ENCODE measurements at places on chromosomes 13 and 19.

GRCh38 chr13:101423872-101424271 lies 7.6 kb upstream of the NALCN start:
- no peak for DNase-seq
- H3K27ac ChIP-seq, result no peak overlapping the region
- H3K36me3 ChIP-seq, result no peaks in the 10 kb centered on the region
- H3K4me3 ChIP-seq, result no peak overlapping the region

- no peaks in the 10 kb centered on the region for H3K36me3 ChIP-seq
- no peak for DNase-seq
- H3K27me3 ChIP-seq, result no peaks in the 10 kb centered on the region
- H3K27ac ChIP-seq, result no peak overlapping the region
- H3K4me1 ChIP-seq, result no peaks in the 10 kb centered on the region
Measured at GRCh38 chr13:59280297-59280696, 883.4 kb downstream of the DIAPH3 start.

DNA sequence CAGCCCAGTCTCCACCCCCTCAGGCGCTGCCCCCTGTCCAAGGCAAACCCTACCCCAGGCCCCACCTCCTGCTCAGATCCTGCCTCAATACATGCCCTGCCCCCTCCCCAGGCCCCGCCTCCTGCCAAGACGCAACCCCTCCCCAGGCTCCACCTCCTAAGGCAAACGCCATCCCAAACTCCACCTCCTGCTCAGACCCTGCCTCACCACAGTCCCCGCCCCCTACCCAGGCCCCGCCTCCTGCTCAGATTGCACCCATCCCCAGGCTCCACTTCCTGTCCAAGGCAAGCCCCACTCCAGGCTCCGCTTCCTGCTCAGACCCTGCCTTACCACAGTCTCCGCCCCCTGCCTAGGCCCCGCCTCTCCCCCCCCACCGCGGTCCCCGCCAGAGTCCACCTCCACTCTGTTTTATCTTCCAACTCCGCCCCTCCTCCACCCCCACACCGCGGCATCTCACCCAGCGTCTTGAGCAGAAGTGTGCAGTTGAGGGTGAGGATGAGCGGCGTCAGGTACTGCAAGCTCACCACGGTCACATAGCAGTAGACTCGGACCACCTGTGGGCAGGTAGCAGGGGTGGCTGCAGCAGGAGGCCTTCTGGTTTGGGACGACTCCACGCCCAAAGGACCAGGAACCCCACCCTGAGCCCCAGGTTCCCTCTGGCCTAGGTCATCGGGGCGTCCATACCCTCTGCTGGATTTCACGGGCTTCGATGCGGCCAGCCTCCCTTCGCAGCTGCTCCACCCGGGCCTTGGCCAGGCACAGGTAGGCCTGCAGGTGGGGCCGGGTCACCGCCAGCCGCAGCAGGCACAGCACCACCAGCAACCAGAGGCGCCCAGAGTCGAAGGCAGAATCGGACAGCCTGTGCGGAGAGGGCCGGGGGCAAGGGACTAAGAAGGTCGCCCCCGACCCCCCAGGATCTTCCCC lies 17.7 kb downstream of the TMEM161A start:
- H3K4me3 ChIP-seq, result no peak overlapping the region
- H3K27ac ChIP-seq, result no peak overlapping the region
- no peaks in the 10 kb centered on the region for H3K36me3 ChIP-seq

DNA sequence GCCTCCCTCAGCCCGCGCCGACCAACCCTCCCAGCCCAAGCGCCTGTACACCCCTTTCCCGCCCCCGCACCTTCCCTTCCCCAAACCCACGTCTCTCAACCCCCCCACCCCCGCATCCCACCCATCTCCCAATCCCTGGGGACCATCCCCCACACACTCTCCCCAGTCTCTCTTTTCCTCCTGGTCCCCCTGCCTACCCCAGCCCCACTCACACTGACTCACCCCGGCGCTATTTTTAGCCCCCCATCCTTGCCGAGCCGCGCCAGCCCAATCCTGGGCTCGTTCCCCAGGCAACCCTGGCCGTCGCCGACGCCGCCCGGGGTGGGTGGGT lies 11.7 kb downstream of the CIC start:
- H3K4me3 ChIP-seq, result peak overlapping the region; percentile 99
- no peaks in the 10 kb centered on the region for H3K27me3 ChIP-seq
- H3K36me3 ChIP-seq, result no peaks in the 10 kb centered on the region
- peaks cover 62% of the 10 kb centered on the region for H3K4me1 ChIP-seq

DNA sequence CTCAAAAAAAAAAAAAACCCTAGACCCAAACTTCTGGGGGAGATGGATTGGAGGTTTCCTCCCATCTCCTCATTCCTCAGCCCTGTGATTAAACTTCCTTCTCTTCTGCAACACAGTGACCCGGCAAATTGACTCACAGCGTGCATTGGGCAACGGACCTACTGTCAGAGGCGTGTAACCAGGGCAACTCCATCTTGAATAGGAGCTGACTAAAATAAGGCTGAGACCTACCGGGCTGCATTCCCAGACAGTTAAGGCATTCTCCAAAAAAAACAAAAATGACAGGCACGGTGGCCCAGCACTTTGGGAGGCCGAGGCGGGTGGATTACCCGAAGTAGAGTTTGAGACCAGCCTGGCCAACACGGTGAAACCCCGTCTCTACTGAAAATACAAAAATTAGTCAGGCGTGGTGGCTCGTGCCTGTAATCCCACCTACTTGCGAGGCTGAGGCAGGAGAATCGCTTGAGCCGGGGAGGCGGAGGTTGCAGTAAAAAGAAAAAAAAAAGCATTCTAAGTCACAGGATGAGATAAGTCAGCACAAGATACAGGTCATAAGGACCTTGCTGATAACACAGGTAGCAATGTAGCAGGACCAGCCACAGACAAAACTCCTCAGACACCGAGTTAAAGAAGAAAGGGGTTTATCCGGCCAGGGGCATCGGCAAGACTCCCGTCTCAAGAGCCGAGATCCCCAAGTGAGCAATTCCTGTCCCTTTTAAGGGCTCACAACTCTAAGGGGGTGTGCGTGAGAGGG lies 5.4 kb upstream of the NLRP7 start:
- H3K4me3 ChIP-seq, result no peak overlapping the region
- H3K27me3 ChIP-seq, result no peaks in the 10 kb centered on the region
- DNase-seq, result no peak
- no peaks in the 10 kb centered on the region for H3K4me1 ChIP-seq
- no peaks in the 10 kb centered on the region for H3K36me3 ChIP-seq
- peak overlapping the region; percentile 40 for H3K27ac ChIP-seq

DNA sequence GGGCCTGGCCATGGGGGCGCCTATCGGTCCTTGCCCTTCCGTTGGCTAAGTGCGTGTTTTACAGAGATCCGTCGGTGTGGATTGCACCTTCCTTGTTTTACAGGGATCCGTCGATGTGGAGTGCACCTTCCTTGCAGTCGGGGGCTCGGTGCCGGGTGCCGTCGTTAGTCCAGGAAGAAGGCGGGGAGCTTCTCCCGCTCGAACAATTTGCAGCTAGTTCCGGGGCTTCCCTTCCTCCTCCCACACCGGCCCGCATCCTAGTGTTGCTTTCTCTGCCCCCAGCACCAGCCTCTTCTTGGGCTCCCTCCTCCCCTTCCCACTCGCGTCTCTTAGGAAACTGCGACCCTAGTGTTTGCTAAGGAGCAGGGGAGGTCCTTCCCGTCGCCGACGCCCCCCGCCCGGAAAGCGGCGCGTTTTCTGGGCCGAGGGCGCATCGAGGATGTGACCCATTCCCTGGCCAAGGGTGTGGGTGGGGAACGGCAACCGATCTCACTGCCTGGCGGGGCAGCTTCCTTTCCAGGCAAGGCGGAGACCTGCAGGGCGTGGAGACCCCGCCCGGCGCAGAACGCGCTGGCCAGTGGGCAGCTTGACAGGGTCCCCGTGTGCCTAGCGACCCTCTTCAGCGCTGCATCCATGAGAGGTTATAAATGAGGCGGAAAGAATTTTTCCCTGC lies 75.7 kb upstream of the ZNF91 start:
- H3K4me1 ChIP-seq, result no peaks in the 10 kb centered on the region
- H3K4me3 ChIP-seq, result no peak overlapping the region
- no peaks in the 10 kb centered on the region for H3K36me3 ChIP-seq
- DNase-seq, result no peak
- H3K27ac ChIP-seq, result no peak overlapping the region
- H3K27me3 ChIP-seq, result no peaks in the 10 kb centered on the region

- H3K4me3 ChIP-seq, result no peak overlapping the region
- no peak for DNase-seq
- no peaks in the 10 kb centered on the region for H3K27me3 ChIP-seq
- H3K4me1 ChIP-seq, result no peaks in the 10 kb centered on the region
Measured at GRCh38 chr13:110483386-110483968, 78.0 kb downstream of the RAB20 start.

GRCh38 chr13:70380809-70381208 lies 272.6 kb upstream of the KLHL1 start:
- no peak overlapping the region for H3K27ac ChIP-seq
- DNase-seq, result no peak
- H3K4me3 ChIP-seq, result no peak overlapping the region
- H3K36me3 ChIP-seq, result no peaks in the 10 kb centered on the region
- H3K4me1 ChIP-seq, result no peaks in the 10 kb centered on the region

GRCh38 chr19:7839476-7839875 lies 9.5 kb downstream of the EVI5L start:
- no peak for DNase-seq
- H3K36me3 ChIP-seq, result no peaks in the 10 kb centered on the region
- no peak overlapping the region for H3K27ac ChIP-seq

GRCh38 chr13:69720278-69720983 lies 387.2 kb upstream of the ATXN8OS start:
- H3K4me3 ChIP-seq, result no peak overlapping the region
- no peaks in the 10 kb centered on the region for H3K27me3 ChIP-seq
- no peaks in the 10 kb centered on the region for H3K36me3 ChIP-seq
- DNase-seq, result peak; percentile 30

DNA sequence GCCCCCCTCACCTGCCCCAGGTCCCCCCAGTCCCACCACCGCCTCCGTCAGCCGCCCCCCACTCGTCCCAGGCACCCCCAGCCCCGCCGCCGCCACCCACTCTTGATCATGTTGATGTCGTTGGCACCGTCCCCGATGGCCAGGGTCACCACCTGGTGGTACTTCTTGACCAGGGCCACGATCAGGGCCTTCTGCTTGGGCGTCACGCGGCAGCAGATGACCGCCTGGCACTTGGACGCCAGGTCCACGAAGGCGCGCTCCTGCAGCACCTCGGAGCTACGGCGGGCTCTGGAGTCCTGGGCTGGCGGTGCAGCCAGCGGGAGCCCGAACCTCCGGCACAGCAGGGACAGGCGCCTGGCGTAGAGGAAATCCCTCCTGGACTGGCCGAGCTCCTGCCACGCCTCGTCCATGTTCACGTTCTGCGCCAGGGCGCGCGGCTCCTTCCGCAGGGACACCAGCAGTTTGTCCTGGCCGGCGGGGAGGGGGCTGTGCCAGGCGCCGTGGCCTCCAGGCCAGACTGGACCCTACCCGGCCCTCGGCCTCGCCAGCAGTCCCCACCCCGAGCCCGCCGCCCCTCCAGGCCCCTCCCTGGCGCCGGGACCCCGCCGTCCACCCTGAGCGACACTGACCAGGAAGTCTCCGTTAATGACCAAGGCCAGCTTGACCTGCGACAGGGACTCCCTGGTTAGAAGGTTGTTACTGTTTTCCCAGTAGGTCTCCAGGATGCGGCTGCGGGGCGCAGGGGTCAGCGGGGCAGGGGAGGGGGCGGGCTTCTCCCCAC lies 22.6 kb downstream of the ATP8B3 start:
- H3K36me3 ChIP-seq, result no peaks in the 10 kb centered on the region
- H3K4me1 ChIP-seq, result peaks cover 5% of the 10 kb centered on the region
- DNase-seq, result no peak
- H3K27me3 ChIP-seq, result peaks cover 15% of the 10 kb centered on the region
- H3K27ac ChIP-seq, result no peak overlapping the region
- H3K4me3 ChIP-seq, result no peak overlapping the region

DNA sequence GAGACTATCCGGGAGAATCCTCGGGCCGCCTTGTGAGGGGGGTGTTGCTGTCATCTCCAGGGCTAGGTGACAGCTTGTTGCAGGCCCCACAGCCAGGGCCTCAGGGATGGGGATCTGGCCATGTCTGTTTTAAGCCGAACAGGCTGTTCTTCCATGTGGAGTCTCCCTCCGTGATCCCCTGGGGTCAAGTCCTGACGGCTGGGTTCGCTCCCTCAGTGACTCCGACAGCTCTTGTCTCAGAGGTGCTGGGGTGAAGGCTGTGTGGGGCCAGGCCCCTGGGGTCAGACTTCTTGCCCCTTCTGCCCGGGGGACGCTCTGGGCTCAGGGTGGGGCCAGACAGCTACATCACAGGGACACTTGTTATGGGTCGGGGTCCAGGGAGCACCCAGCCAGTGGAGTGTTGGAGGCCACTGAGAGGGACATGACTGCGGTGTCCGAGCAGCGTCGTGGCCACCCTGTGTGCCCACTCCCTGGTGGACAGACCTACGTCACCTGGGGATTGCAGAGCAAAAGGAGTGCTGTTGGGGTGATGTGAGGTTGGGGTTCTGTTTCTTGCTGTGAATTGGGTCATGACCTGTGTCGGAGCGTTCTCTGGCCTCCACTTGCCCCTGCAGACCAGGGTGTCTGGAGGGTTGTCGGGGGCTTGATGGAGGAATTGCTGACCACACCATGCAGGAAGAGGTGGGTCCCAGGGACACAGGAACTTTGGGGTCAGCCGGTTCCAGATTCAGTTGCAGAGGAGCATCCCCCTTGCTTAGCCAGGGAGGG lies 21.5 kb downstream of the EPN1 start:
- no peaks in the 10 kb centered on the region for H3K36me3 ChIP-seq
- no peaks in the 10 kb centered on the region for H3K4me1 ChIP-seq
- no peaks in the 10 kb centered on the region for H3K27me3 ChIP-seq
- no peak overlapping the region for H3K27ac ChIP-seq
- H3K4me3 ChIP-seq, result no peak overlapping the region
- no peak for DNase-seq

DNA sequence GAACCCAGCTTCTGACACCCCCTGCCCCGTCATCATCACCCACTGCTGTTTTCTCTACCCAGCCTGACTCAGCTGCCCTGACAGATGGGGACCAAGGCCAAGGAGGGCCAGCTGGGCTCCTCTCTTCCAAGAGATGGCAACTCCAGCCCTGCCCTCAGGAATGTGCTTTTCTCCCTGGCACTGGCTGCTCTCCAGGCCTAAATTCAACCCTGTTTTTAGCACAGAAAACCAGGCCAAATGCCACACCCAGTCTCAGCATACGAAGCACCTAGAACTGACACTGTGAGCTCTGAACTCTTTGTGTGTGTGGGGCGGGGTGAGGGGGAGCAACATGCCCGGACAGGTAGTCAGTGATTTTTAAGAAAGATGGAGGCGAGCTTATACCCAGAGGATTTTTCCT lies 23.4 kb upstream of the IGFL1 start:
- H3K27me3 ChIP-seq, result no peaks in the 10 kb centered on the region
- no peak overlapping the region for H3K4me3 ChIP-seq
- no peak for DNase-seq
- H3K4me1 ChIP-seq, result peaks cover 6% of the 10 kb centered on the region

- H3K27ac ChIP-seq, result no peak overlapping the region
- no peaks in the 10 kb centered on the region for H3K27me3 ChIP-seq
- no peak for DNase-seq
- no peaks in the 10 kb centered on the region for H3K36me3 ChIP-seq
- no peak overlapping the region for H3K4me3 ChIP-seq
Measured at GRCh38 chr13:25447396-25447795, 75.6 kb downstream of the ATP8A2 start.

- no peak overlapping the region for H3K27ac ChIP-seq
- no peak for DNase-seq
- no peaks in the 10 kb centered on the region for H3K36me3 ChIP-seq
- H3K27me3 ChIP-seq, result no peaks in the 10 kb centered on the region
- no peaks in the 10 kb centered on the region for H3K4me1 ChIP-seq
Measured at GRCh38 chr19:51742789-51743188, 8.9 kb downstream of the FPR1 start.

Measured in hepatocyte (in vitro differentiated cells).